Inflammatory macrophage (primary cell): ENCODE measurements at places on chromosomes 5 and 9.

DNA sequence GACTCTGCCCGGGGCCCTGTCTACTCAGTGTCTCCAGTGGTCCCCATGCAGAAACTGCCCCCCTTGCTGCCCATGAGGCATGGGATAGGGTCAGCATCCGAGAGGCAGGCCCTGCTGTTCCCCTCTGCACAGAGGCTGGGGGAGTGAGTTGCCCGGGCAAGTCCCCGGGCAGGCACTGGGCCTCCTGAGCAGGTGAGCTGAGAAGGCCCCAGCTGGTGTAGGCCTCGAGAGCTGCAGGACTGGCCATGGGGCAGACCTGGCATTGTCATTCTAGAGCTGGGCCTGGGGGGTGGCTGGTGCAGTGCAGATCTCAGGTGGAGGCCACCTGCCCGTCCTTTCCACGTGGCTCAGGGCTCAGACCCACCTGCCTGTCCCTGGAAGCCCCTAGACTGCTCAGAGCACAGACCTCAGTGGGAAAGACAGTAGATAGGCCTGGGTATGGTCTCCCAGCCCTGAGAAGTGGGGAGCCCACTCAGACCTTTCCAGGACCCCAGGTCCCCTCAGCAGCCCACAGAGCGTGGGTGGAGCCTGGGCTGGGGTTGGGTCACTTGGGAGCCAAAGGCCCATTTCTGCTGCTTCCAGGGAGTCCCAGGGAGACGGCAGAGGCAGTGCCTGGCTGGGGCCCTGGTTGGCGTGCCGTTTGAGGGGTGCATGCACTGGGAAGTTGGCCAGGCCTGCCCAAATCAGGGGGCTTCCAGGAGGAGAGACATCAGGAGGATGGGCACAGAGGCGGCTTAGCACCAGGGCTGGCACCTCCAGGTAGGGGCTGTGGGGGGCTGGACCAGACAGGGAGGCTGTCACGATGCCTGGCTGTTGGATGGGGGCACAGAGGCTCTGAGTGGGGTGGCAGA, 4.8 kb upstream of the NOTCH1 start:
- DNase-seq = no peak

DNA sequence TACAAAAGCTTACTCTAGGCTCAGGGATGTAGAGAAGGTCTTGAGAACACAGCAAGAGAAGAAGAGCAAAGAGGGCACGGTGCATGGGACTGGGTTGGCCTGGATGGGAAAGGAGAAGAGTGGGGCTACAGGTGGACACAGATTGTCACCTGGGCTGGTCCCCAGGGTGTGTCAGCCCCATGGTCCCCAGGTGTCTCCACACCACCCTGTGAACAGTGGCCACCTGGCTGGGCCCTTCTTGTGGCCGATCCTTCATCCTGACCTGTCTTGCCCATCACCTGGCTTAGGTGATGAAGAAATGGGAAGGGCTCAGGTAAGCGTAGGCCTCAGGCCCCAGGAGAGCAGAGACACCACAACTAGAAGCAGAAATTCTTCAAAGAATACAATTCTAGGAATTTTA, 188.9 kb downstream of the TENT4A start:
- DNase-seq = no peak

- no peak for DNase-seq
Observed at GRCh38 chr5:83991566-83992224, 271.0 kb upstream of the HAPLN1 start.

DNA sequence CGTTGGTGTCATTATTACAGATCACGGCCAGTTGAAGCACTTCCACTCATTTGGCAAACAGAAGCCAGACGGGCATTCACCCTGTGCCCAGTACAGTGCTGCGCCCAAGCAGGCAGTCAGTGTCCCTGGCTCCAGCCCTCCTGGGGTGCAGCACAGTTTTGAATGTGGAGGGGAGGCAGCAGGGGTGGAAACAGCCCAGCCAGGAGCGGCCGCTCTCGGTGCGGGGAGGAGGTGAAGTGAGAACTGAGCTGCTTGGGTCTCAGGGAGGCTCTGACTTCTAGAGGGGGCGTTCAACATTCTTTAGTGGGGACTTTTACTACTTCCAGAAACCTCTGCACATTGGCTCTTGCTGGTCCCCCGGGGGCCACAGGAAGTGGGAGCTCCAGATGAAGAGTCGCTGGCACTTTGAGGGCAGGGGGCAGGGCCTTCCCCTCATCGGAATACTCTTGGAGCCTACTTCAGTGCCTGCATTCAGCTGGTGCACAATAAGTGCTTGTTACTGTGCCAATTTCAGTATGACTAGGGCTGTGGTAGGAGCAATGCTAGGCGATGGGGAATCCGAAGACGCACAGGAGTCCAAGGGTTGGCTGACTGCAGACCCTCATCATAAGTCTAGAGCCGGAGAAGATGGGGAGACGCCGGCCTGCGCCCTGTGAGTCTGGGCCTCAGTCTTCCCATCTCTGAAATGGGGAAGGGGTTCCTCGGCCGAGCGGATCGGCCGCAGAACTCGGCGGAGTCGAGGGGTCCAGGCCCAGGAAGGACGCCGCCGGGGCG, 492 bp upstream of the NEK6 start:
- no peak for DNase-seq

DNA sequence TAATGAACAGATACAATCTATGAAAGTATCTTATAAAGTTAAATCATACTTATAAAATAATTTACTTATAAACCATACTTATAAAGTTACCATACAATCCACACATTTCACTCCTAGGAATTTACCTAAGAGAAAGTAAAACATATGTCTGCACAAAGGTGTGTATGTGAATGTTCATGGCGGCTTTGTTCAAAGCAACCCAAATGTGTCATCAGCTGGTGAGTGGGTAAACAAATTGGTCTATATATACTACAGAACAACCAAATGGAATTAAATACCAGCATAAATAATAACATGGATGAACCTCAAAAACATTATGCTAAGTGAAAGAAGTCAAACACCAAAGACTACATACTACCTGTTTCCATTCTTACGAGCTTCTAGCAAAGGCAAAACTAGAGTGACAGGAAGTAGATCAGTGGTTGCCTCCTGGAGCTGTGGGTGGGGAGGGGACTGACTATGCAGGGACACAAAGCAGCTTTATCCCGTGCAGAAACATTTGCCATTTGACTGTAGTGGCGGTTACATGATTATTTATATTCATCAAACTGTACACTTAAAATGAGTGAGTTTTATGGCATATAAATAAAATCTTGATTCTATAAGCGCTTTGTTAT, 10.6 kb downstream of the TRAF1 start:
- no peak for DNase-seq

DNA sequence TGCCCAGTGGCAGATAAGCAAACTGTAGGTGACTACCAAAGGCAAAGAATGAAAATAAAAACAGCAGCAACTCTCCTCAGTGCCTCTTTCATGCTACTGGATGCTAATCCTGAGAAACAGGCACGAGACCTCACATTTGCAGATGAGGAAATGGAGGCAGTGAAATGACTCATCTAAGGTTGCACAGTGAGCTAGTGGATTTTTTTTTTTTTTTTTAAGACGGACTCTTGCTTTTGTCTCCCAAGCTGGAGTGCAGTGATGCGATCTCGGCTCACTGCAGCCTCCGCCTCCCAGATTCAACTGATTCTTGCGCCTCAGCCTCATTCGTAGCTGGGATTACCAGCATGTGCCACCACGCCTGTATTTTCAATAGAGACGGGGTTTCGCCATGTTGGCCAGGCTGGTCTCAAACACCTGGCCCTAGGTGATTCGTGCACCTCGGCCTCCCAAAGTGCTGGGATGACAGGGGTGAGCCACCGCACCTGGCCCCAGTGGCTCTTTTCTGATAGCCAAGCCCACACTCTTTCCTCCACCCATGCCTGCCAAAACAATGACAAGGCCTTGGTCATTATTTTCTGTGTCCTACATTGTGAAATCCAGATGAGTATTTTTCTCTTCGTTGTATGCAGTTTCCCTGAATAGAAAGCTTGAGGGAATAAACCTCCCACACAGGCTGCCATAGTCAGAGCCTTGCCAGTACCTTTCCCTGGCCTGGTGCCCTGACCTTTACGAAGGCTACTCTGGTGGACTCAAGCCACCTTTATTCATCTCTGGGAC, 19.2 kb downstream of the DOCK2 start:
- DNase-seq = peak; percentile 74

DNA sequence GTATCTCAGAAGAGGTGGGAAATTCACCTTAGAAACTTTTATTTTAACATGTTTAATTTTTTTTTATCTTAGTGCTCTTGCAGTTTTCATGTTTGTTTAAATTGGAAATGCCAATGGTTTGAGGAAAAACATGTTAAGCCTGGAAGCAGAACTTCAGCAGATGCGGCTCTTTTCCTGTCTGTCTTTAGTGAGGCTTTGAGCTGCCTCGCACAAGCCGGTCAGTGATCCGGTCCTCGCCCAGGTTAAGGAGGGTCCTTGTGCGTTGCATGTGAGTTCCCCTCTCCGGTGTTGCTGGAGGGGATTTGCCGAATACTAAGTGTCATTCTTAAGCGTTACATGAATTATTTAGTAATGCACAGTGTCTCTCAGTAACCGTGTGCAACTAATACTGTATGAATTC, 9.4 kb upstream of the PLEKHG4B start:
- no peak for DNase-seq
